Stimulated activated CD8-positive, alpha-beta memory T cell treated with anti-CD3 and anti-CD28 coated beads, Interleukin-7, amount 100 ng/mL, for 4 hours (primary cell): ENCODE measurements at places on chromosomes 5 and 9.

DNA sequence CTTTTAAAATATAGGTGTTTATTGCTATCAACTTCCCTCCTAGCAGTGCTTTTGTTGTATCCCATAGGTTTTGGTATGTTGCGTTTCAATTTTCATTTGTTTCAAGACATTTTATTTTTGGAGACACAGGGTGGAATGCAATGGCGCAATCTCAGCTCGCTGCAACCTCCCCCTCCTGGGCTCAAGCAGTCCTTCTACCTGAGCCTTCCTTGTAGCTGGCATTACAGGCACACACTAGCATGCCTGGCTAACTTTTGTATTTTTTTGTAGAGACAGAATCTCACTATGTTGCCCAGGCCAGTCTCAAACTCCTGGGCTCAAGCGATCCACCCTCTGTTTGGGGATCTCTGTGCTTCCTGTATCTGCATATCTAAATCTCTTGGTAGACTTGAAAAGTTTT lies 35.4 kb upstream of the CCDC180 start:
- DNase-seq: no peak

DNA sequence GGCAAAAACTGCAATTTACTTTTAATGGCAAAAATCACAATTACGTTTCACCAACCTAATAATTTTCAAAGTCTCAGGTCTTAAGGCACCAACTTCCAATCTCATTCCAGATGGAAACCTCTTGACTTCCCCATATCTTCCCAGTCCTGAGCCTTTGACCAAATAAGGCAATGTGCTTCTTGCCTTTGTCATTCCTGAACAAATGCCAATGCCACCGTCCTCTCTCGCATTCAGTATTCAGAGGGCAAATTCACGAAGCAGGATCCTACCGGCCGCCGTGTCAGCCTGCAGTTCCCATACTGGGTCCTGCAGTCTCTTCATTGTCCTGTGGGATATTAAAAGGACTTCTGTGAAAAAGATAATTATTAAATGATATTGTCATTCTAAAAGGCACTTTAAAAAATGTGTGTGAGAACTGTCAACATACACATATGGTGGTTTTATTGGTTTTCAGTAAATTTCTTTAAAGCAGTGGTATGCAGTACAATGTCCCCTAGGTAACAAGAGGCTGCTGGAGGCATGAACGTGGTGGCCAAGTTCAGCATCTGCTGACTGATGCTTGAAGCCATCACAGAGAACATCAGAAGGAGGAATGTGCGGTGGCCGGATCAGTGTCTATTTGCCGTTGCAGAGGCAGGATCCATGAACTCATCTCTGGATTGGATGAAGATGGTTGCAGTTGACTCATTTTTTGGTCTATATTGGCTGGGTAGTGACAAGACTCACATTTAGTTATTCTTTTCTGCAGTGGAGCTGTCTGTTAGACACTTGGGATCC lies 101.4 kb upstream of the IRX4 start:
- no peak for DNase-seq

- peak; percentile 42 for DNase-seq
Measured at GRCh38 chr9:130682421-130683121, 11.0 kb upstream of the EXOSC2 start.

- peak; percentile 6 for DNase-seq
Measured at GRCh38 chr5:90473396-90474234, 956 bp downstream of the MBLAC2 start.

- no peak for DNase-seq
Measured at GRCh38 chr5:171492781-171493180, 73.3 kb downstream of the FGF18 start.

- DNase-seq: no peak
Measured at GRCh38 chr5:143390941-143391340, 12.5 kb downstream of the NR3C1 start.

DNA sequence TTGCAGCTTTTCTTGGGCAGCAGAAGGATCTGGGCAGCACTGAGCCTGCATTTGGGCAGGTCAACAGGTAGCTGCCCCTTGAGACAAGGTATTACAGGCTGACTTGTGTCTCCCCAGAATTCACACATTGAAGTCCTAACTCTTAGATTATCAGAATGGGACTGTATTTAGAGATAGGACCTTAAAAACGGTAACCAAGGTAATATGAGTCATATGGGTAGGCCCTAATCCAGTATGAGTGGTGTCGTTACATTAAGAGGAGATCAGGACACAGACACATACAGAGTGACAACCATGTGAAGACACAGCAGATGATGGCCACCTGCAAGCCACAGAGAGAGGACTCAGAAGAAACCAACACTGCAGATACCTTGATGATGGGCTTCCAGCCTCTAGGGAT lies 3.2 kb downstream of the C1QTNF2 start:
- DNase-seq: no peak

DNA sequence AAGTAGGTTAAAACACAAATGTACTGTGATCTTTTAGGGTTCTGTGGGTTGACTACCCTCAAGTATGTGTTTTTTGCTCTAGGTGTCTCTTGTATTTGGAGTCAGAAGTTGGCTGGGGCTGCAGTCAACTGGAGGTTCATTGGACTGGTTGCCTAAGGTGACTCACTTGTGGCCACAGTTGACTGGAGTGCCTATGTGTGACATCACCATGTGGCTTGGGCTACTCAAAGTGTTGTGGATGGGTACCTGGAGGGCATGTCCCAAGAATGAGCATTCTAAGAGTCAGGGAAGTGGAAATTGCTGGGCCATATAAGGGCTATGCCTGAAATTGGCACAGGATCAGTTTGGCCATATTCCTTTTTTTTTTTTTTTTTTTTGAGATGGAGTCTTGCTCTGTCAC lies 27.4 kb downstream of the SNX30 start:
- no peak for DNase-seq

DNA sequence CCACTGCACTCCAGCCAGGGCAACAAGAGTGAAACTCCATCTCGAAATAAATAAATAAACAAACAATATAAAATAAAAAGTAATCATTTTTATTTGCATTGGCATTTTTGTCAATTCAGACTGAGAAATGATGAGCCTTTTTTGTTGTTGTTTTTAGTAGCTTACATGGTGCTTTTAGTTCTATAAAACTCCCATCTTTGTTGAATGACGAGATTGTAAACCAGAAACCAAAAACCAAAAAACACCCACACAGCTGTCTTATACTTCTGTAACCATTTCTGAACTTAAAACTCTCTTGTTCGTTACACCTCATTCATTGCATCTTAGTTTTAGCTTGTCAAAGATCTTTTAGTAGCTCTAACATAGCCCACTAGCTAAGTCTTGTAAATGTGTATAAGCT lies 44.7 kb downstream of the GGTA1 start:
- DNase-seq: no peak
